ENCODE measurements at places on chromosomes 5 and 9.

DNA sequence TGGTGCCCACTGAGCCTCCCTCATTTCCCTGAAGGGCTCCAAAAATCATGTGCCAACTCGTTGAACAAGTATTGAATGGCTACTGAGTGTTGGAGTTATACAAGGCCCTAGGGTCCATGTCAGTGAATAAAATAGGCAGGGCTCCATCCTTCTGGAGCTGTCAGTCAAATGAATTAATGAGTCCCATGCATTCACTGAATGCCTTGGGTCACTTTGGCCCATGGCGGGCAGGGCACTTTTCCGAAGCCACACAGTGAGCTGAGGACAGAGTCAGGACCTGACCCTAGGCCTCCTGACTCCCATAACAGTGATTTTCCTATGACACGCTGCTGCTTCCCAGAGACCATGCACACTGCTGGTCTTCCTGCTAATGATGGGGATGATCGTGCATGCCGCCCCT, 27.3 kb upstream of the SLC36A1 start:
- no peak for DNase-seq

DNA sequence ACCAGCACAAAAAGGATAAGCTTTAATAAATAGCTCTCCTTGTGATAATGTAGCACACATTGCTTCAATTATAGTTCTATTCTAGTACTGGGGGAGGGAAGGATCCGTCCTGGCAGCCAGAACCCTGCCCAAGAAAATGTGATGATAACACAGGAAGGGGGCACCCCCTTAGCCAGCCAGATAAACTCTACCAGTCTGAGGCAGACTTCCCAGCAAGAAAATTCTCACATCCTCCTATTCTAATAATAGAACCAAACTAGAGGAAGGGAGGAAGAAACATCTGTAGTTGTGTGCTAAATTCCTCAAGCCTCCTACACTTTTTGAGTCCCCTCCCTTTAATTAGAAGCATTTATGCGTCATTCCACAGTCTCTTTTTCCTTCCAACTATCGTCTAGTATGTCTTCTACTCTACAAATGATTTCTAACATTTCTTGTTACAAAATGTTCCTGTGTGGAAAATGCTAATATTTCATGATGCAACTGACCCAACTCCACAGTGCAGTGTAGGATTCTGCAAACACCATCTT, 261.0 kb downstream of the SEMA5A start:
- DNase-seq, result peak; percentile 46

GRCh38 chr5:168093200-168093910, 198.1 kb upstream of the WWC1 start:
- no peak for DNase-seq

DNA sequence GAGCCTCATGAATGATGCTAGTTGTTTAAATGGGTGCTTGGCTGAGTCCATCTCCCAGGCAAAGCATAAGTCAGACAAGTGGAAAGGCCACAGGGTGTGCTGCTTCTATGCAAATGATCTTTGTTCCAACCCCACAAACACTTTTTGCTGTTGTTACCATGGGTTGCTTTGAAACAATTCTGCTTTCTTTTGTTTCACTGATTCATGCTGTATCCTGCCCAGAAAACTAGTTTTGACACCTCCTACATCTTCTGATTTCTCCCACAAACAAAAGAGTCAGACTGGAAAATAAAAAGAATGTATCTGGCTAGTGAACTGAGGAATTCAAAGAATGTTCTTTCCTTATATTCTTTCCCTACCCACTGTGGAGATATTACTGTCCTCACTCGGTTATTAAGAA, 298.6 kb downstream of the DIRAS2 start:
- DNase-seq, result no peak

DNA sequence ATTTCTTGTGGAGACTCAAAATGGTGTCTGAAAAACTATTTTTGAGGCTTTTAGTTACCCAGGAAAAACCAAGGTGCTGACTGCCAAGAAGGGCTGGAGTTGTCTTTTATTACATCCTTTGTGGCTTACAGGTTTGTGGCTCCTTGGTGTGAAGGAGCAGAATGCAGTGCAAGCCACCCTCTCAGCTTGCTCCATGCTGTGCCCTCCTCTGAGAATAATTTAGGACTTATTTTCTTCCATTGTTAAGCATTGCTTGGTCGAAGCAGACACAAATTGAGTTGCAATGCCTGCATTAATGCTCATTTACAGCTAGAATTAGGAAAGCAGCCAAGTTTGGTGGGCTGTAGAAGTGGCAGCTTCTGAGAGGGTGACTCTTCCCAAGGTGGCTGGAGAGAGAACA, 272.2 kb downstream of the KIF4B start:
- DNase-seq, result no peak

GRCh38 chr9:72351538-72352453, 13.2 kb downstream of the ZFAND5 start:
- peak; percentile 74 for DNase-seq

DNA sequence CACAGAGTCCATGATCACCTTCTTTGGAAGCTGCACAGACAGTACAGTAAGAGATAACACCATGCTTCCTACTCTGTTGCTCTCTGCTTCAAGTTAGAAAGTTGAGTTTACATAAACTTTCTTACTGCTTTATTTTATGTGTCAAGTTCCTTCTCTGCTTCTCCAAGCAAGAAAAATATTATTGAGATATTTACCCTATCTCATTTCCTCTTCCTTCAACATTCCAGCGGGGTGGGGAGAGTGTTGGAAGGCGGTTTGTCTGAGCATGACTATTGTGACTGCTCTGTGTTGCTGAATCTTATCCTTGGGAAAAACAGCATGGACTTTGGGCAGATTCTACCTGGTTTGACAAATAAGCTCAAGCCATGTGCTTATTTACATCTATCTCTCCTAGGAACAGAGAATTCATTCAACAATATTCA, 66.9 kb upstream of the EPB41L4A start:
- DNase-seq, result no peak

- peak; percentile 97 for DNase-seq
These were observed 36.2 kb upstream of the CKS2 start for GRCh38 chr9:89274838-89275237.

DNA sequence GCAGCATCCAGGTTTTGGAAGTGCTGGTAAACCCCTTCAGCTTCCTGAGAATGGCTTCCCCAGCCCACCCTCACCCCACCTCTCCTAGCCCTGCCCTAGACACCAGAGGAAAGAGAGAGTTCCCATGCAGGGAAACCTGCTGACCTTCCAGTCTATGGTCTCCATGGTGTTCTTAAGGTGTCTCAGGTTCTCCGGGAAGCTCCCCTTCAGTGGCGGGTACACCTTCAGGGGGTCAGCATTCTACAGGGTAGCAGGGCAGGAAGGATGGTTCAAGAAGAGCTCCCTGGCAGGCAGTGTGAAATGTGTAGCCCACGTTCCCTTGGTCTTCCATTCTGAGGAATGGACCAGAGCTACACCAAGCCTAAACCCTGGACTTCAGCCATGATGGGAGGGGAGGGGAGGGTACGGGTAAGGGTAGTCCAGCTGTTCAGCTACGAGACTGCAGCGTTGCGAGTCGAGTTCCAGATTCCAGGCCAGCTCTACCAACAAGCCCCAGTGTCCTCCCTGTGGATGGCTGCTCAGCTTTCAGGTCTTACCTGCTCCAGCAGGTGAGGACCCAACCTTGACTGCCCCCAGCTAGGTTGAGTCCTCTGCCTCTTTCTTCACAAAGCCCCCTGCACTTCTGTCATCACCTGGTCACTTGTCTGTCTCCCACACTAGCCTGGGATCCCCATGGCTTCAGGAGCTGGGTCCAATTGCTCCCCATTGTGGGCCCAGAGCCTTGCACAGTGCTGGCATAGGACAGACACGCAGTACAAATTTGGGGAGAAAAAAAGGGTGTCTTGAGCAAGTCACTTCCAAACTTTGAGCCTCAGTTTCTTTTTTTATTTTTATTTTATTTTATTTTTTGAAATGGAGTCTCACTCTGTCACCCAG, 7.5 kb downstream of the CD74 start:
- DNase-seq, result no peak

DNA sequence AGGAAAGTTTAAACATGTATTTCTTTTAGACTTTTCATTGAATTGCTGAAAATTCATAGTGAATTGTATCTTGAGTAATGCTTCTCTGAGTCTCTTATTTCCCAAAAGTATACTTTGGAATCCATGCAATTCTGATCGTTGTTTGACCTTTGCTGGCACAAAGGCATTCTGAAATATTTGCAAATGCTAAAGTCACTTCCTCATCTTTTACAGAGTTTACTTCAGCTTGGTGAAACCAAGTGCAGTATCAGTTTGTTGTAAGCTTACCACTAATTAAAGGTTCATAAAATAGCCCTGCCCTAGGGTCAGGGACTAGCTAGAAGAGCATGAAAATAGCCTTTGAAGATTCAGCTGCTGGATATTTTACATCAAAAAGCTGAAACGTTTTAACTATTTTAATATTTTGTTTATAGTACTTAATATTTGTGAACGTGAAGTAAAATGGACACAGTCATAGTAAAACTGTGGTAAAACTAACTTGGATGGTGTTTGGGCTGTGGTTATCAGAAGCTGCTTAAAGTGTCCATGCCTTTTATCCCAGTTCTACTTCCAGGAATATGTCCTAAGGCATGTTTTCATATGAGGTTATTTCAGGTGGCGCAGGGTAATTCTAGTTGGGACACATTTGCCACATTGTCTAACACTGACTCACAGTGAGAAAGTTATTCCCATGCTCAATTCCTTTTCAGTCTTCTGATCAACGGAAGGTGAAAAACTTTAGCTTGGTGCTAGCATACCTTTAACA, 45.3 kb downstream of the SLC22A5 start:
- peak; percentile 32 for DNase-seq

GRCh38 chr9:88173378-88173999, 35.2 kb upstream of the SPATA31C2 start:
- peak; percentile 59 for DNase-seq

DNA sequence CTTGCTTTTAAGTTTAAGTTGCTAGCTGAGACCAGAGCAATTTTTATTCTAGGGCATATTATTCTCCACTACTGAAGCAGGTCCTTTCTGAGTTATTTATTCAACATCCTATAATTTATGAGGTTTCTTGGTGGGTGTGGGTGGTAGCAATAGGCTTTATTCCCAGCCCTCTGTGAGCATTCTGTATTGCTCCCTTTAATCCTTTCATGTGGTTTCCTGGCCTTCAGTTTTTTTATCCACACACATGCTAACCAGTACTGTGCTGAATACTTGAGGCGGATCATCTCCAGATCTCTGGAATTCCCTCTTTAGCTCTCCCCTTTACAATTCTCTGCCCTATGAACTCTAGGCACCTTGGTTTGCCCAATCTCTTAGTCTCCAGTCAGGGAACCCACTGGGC, 91.8 kb upstream of the GLRA1 start:
- no peak for DNase-seq

GRCh38 chr5:91777671-91778070, 394.6 kb upstream of the ARRDC3 start:
- no peak for DNase-seq

DNA sequence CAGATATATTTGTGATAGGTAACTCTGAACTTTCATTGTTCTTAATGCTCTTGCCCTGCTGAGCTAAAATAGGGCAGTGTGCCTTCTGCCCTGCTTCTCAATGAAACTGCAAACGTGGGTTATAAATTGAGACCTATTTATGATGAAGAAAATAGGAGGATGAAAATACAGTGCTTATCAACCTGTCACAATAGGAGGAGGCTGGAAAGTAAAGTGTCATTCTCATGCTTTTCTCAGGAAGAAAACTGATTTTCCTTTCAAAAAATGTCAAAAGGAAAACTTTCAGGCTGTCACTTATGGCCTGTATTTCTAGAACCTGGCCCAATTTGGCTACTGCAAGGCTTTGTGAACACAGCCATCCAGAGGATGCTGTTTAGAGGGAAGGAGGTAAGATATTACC, 130.3 kb upstream of the TUSC1 start:
- no peak for DNase-seq

DNA sequence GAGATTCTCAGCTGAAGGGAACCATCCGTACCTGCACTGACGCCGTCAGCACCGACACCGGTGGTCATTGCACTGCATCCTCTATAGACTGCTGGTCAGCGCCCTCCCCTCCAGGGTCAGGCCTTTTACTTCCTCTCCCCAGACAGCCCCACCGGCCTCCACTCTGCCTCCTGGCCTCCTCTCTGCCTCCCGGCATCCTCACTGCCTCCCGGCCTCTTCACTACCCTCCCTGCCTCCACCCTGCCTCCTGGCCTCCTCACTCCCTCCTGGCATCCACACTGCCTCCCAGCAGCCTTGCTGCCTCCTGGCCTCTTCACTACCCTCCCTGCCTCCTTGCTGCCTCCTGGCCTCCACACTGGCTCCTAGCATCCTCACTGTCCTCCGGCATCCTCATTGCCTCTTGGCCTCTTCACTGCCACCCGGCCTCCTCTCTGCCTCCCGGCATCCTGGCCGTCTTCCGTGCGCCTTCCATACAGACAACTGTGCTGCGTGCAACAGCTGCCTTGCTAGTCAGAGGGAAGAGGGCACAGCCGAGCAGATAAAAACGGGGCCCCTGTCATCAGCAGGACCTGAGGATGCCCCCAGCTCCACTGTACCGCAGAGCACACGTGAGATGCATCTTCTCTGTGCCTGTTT, 62.0 kb downstream of the VAV2 start:
- no peak for DNase-seq

DNA sequence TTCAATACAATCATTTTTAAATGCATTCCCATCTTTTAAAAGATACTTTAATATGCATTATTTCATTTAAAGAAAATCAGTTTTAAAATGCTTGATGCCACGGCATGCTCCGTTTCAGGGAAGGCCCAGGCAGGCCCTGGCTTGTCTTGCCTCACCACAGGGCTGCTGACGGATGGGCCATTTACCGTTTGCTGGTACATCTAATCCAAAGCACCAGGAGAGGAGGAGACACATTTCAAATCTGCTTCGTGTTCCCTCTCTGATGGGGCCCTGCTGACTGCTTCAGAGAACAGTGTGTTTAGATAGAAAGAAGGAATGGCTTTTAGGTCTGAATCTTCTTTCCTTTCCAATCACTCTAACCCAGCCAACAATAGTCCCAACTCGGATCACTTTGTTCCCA, 185.2 kb downstream of the DCP2 start:
- DNase-seq, result no peak

DNA sequence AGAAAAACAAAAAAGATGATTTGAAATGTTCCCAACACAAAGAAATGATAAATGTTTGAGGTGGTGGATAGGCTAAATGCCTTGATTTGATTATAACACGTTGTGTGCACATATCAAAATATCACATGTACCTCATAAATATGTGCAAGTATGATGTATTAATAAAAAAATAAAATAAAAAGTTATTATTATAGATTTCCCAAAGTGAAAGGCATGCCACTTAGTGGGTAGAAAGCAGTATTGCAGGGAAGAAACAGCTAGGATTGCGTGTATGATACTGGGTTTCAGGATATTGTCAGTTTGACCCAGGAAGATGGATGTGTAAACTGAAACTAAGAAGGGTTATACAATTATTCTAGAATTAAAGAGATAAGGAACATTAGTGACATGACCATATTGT, 3.6 kb upstream of the TMEM38B start:
- no peak for DNase-seq

GRCh38 chr5:133384903-133385302, 227.4 kb downstream of the FSTL4 start:
- DNase-seq, result no peak

- DNase-seq, result no peak
These were observed 93.6 kb downstream of the INSYN2B start for GRCh38 chr5:169886677-169887076.

- peak; percentile 89 for DNase-seq
These were observed 39.3 kb upstream of the ANKRD33B start for GRCh38 chr5:10524376-10525123.

- no peak for DNase-seq
These were observed 8.5 kb downstream of the LCN9 start for GRCh38 chr9:135671591-135672041.

GRCh38 chr5:20536341-20536740, 548.3 kb upstream of the CDH18 start:
- DNase-seq, result no peak
